D721Med (cell line): ENCODE measurements at places on chromosomes 1 and 21.

DNA sequence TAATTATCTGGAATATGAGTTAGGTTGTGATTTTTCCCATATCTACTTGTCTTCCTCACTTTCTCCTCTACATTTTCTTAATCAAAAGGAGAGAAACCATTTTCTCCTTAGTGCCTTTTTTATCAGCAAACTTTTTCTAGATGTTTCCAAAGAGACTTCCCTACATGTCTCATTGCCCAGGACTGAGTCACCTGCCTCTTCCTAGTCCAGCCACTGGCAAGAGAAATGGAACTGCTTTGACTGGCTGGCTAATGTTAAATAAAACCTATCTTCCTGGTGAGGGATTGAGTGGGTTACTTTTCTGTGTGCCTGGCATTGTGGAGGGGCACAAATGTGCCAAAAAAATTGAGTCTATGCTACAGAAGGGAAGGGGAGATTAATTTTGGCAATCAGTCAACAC is 52.1 kb upstream of the CD5L start:
- DNase-seq = no peak

- DNase-seq = no peak
Observed at GRCh38 chr21:45330851-45331261, 43.2 kb upstream of the POFUT2 start.

GRCh38 chr1:22263359-22263758 is 120.5 kb upstream of the WNT4 start:
- no peak for DNase-seq

DNA sequence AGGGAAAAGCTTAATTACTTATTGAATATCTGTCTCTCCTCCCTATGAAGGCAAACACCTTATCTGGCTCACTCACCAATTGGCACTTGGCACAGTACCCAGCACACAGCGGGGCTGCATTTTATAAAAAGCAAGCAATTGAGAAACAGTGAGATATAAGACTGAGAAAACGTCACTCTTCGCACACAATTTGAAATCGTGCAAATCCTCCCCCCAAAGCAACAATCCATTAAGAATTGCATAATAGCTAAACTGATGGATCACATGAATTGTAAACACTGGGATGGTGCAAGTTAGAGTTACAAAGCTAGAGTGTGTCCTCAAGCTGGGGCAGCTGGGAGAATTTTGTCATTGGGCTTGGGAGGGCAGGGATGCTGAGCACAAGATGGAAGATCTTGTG is 27.1 kb downstream of the PRDX6 start:
- no peak for DNase-seq

GRCh38 chr21:45167796-45168222 is 93.4 kb downstream of the ADARB1 start:
- no peak for DNase-seq

DNA sequence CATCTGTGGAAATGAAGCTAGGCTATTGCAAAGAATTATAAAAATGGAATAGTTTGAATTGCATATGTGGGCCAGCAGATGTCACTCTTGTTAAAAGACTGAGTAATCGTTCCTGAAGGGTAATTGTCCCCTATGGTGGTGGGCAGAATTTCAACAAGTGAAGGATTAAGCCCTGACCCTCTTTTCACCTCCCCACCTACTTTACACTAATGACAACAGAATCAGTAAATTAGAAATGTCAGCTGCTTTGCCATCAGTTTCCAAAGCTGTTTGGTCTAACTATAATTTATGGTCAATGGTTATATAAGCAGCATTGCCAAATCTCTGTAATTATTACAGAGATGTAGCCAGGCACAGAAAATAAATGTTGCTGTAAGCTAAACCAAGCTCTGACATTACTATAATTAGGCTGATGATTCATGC is 898.6 kb downstream of the AMY1C start:
- DNase-seq = no peak

DNA sequence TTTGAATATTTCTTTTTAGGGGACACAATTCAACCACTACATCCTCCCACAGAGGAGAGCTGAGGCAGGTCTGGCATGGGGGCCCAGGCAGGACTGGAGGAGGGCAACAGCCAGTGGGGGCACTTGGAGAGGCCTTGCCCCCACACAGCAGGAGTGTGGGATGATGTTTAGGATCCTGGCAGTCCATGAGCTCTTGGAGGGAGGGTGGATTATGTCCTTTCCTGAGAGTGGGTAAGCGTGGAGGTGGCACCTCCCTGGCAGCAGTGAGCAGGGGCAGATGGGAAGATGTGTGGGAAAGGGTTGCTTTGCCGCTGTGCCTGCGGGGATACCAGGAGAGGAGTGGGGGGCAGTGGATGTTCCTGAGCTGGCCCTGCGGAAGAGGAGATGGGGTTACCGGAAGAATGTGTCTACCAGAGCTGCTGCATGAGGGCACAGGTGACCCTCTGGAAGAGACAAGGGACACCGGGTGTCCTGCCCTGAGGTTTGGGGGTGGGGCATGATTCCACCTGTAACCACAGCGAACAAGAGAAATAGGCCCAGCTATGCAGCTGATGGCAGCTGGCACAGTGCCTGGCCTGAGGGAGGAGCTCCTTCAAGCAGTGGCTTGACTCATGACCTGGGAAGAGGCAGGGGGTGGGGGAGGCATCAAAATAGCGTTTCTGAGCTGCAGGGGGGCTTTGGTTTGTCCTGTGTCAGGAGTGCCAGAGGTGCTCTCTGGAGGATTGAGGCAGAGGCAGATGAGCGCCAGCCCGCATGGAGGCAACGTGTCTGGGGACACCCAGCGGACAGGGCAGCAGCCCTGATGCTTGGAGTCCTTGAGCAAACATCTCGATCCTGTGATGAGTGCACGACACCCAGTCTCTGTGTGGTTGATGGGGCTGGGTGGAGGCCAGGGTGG is 123.9 kb upstream of the TMPRSS2 start:
- DNase-seq = no peak
